ENCODE measurements at places on chromosomes 16 and 17.

- no peak for DNase-seq
Measured at GRCh38 chr17:76469991-76470739, 2.8 kb downstream of the AANAT start.

DNA sequence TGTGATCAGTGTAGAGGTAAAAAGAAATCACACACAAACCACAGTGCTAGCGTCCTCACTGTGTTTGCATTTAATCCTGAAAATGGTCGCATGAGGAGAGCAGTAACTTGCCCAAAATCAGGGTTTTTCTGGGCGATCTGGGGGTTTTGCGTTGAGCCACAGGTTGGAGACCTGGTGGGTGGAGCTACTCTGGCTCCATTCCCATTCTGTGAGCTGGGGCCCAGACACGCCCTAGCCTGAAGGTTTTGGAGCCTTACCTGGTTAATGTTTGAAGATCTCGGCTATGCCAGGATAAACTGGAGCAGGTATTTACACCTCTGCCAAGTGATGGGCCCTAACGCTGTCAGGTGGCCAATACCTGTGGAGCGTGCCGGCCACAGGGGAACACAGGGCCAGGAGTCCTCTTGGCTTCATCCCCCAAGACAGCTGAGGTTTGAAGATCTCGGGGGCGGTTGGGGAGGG lies 48.4 kb downstream of the MPRIP start:
- no peak for DNase-seq

GRCh38 chr17:42456223-42457106 lies 2.2 kb upstream of the ATP6V0A1 start:
- DNase-seq, result no peak

GRCh38 chr17:8954339-8954738 lies 11.2 kb downstream of the PIK3R5 start:
- DNase-seq, result peak; percentile 73

DNA sequence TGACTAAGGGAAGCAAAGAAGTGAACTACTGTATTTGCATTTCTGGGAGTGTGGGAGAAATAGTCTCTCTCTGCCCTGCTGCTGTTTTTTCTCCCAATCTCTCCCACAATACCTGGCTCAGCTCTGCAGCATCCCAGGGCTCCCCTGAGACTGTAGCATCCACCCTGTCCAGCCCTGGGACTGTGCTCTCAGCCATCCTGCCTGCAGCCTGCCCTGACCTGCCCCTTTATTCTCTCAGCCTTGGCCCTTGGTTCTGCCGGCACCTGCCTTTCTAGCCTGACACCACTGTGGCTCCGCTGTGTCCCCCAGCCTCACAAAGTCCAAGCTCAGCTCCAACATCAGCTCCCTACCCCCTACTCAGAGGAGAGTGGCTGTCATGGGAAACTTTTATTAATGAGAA lies 1.9 kb downstream of the PDILT start:
- DNase-seq, result no peak

DNA sequence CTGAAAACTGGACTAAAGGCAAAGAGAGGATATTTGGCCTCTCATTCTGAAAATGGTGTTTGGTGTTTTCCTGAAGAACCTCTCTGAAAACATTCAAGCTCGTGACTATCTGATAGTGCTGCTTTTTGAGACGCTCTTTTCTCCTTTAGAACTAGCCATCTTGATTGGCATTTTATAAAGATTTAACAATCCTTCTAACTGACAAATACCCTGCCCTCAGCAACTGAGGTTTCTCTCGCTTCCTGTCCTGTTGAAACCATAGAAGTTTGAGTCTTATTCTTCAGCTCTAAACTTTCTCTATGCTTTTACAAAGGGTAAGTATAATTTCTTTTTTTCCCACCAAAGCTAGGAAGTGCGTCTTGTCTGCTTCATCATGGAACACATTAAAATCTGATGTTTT lies 13.3 kb downstream of the CNEP1R1 start:
- no peak for DNase-seq

DNA sequence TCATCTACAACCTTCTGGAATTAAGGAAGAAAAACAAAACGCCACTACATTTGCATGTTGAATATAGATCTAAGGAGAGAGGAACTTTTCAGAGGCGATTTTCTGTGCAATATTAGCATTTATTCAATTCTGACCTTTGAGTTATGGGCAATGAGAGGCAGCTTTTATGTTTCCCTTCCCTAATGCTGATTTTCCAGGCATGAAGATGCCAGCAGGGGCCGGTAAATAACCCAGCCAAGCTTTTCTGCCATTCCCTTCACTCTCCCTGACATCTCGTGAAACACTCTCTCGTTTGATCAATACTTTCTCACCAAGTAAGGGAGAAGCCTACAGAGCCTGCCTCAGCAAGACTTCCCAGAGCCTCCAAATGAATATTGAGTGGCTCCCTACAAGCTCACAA lies 470.5 kb upstream of the GOT2 start:
- no peak for DNase-seq

DNA sequence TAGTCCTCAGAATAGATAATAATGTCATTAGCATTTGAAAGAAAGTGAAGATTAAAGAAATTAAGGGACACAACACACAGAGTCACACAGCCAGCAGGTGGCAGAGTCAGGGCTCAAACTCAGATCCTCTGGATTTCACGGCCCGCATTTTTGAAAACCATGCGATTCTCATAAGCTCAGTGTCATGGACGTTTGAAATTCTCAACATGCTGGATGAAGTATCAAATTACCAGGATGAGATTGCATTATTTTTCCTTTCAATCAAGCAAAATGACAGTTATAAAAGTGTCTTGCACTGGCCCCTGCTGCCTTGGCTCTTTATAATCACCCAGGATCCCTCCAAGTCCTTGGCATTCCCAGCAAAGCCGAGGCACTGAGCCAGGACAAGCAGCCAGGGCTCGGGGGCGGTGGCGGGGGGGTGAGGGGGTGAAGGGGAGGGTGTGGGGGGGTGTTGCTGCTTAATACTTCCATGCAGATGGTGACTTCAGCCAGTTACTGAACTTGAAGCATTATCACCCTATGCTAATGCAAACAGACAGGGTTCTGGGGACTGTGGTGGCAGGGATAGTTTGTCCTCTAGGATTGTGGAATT lies 6.6 kb upstream of the BMERB1 start:
- DNase-seq, result peak; percentile 70

- DNase-seq, result no peak
Measured at GRCh38 chr17:62780951-62781350, 27.2 kb downstream of the MARCHF10 start.

DNA sequence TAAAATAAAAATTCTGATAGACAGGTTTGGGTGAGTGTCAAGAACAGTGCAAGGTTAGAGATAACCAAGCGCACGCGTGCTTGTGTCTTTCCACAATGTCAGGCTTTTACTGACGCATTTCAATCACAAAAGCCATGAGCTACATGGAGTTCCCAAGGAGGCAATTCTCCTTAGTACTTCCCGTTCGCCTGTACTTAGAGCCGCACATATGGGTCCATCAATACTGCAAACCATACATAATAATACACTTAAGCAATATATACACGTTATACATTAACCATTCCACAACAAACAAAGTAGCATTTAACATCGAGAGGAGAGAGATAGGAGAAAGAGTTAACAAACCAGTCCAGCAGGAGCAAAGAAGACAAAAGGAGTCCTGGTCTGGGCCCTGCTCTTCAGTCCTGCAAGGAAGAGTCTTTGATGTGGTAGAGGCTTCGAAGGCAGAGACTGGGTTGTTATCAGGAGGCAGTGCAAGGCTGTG lies 11.9 kb upstream of the GPRC5C start:
- DNase-seq, result no peak

DNA sequence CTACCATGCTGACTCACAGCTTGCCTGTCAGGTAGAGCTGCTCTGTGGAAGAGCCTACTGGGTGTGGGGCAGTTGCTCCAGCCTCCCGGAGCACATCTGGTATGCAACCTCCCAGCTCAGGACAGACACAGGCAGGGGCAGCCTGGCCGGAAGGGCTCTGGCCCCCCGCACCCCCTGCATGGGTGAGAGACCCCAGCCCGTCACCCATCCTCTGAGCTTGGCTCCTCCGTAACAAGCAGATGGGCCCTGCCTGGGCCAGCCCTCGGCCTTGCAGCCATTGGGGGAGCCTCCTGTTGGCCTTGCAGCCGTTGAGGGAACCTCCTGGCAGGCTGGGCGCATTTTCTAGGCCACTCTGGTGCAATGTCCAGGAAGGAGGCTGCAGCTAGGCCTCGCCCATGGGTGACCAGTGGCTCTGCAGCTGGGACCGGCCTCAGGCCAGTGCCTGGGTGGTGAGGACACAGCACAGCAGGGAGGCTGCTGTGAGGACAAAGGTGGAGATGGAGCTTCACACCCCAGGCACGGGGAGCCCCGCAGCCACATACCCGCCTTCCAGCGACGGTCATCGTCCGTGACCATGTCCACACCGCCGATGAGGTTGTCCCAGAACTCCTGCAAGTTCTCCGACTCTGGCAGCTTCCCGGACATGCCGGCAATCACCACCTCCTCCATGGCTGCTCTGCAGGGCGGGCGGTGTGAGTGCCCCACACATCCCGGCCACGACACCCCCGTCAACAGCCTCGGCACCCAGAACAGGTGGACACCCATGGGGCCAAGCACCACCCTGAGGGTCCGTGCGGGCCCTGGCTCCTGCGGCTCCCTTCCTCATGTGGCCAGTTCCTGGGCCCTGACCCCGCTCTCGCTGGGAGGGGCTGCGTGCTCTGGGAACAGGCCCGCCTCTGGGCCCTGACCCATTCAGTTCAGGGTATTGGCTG lies 2.0 kb downstream of the FASN start:
- no peak for DNase-seq

DNA sequence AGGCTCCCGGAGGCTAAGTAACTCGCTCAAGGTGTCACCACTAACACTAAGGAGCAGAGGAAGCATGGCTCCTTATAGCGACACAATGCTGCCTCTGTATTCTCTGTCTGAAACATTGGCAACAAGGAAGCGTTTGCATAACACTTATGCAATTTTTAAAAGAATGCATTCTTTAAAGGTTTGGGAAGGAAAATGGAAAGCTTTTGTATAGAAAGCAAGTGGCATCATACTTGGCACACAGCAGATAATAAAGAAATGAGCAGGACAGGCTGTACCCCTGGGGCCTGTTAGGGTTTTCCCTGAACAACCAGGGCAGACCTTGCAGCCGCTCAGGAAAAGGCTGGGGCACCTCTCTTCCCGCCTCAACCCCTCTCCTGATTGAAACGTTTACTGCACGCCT lies 36.9 kb downstream of the PPL start:
- no peak for DNase-seq

- no peak for DNase-seq
Measured at GRCh38 chr16:79388396-79388795, 212.1 kb downstream of the MAF start.

- peak; percentile 72 for DNase-seq
Measured at GRCh38 chr16:67278773-67279295, 498 bp upstream of the PLEKHG4 start.

DNA sequence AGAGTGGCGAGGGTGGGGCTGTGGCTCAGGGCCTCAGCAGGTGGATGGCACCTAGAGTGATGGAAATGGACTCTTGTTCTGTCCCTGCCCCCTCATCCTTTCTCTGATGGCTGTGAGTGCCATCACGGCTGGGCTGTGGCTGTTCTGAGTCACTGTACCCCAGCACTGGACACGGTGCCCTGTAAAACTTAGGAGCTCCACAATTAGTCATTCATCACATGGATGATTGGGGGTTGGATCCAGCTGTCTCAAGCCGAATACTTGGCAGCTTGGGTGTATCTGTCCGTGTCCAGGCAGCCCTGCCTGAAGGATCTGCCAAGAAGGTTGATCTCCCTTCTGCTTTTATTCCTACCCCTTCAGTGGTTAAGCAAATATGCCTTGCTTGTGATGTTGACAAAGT lies 295.5 kb upstream of the EEF2KMT start:
- no peak for DNase-seq

DNA sequence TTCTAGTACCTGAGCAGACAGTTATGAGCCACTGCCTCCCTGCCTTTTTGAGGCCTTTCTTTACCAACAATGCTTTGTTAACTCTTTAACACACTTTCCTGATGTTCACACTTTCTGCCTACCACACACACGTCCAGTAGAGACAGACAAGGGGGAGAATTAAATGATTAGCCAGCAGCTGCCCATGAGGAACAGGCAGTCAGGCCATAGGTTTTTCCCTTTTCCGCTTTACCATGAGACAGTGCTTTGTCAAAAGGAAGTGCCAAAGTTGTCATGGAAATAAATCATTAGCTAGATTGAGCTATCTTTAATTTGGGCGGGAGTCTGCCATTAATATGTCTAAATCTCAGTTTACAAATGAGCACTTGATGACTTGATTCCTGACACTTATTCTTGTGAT lies 102.1 kb downstream of the PITPNC1 start:
- DNase-seq, result no peak

GRCh38 chr17:39174920-39175694 lies 9.1 kb upstream of the ARL5C start:
- peak; percentile 87 for DNase-seq

DNA sequence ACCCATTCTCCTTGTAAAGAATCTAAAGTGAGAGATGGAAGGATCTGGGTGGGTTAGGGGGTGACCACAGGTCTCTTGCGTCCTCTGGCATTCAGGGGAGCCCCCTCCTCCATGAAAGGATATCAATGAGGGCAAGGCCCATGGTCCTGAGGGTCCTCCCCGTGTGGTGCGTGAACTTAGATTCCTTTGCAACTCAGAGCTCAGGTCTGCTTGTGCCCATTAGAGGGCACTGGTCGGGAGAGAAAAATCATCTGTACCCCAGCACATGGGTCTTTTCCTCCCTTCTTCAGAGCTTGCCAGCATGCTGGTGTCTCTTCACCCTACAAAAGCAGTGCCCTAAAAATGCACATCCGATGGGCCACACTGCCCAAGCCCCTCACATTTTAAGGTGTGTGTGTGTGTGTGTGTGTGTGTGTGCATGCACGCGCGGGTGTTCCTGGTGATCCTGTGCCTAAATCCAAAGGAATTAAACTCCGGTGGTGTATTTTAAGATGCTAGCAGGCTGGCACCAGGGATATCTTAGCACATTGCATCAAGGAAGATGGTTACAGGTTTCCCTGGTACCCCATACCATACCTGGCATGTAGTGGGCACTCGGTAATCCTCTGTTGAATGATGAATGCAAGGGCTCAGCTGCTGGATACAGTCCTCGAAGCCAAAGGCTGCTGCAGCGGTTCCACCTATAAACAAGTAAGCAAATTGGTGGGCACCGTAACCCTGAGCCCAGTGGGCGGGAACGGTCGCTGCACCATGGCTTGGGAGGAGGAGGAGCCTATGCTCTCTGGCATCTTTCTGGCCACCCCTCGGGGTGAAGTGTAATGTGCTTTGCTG lies 4.7 kb downstream of the C1QTNF1 start:
- DNase-seq, result no peak

GRCh38 chr17:29165800-29166506 lies 14.2 kb downstream of the MYO18A start:
- DNase-seq, result no peak

- peak; percentile 68 for DNase-seq
Measured at GRCh38 chr16:67939507-67940445, 3.1 kb upstream of the PSMB10 start.

- DNase-seq, result no peak
Measured at GRCh38 chr16:65118871-65119270, 3.0 kb downstream of the CDH11 start.

GRCh38 chr17:67636834-67637520 lies 80.8 kb upstream of the NOL11 start:
- DNase-seq, result no peak

- no peak for DNase-seq
Measured at GRCh38 chr17:81810892-81811704, 7.1 kb downstream of the GCGR start.

GRCh38 chr17:32878211-32878610 lies 1.3 kb upstream of the MYO1D start:
- DNase-seq, result no peak

GRCh38 chr16:56684256-56684925 lies 2.1 kb downstream of the MT1X start:
- DNase-seq, result no peak

- DNase-seq, result no peak
Measured at GRCh38 chr17:4766201-4766600, 5.5 kb upstream of the TM4SF5 start.

GRCh38 chr16:47016700-47017133 lies 43.2 kb upstream of the DNAJA2 start:
- peak; percentile 25 for DNase-seq

All from stimulated activated CD8-positive, alpha-beta memory T cell treated with anti-CD3 and anti-CD28 coated beads, Interleukin-4, amount 100 ng/mL, for 48 hours (primary cell).